ENCODE measurements at places on chromosomes 2 and 18.

- DNase-seq, result peak; percentile 77
These were observed 20.1 kb downstream of the ARID5A start for GRCh38 chr2:96556441-96557330.

DNA sequence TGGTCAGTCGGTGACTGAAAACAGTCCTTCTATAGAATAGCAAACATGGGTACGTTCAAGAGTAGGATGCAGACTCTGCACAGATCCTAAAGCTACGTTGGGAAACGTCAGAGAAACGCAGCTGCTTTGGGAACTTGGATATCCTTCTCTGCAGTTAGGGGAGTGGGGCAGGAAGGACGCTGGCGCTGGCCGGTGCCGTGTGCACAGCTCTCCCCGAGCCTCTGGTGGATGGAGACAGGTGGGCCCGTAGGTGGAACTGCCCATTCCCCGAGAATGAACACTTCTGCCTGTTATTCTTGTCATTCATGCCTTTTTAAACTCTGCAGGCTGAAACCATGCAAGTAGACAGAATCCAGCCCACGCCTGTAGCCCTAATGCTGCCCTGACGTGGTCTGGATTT, 91.7 kb upstream of the MBOAT2 start:
- no peak for DNase-seq

DNA sequence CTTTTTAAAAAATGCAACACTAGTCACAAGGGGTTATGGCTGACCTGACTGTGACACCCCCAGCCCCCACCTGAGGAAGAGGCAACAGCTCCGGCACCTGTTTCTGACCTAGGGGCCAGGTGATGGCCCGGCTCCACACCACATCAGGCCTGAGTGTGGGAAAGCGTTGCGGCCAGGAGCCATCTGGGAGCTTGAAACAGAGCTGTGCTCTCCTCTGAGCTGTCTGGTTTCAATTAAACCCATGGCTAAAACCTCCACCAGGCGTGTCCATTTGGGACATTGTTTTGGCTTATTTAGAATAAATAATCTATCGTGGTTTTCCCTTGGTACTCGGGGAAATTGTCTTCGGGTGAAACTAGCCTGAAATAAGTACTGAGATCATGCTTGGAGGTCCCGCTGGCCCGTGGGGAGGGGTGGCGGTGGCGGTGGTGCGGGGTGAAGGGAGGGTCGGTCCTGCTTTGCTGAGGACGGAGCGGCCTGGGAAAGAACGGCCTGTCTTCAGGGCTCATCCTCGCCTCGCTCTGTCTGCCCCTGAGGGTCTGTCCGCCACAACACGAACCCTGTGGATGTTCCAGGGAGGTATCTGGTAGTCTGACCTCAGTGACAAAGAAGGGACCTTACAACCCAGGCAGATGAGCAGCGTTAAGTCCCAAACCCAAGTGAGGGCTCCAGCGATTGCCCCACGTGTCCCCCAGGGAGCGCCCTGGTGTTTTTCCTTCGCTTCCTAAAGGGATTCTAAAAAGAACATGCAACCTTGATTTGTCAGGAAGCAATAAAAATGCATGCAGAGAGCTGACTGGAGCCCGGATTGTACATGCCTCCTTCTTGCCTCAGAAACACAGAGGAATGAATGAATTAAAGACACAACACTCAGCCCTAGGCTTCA, 58.7 kb downstream of the IL1RL2 start:
- no peak for DNase-seq

GRCh38 chr2:58756336-58756735, 515.2 kb upstream of the FANCL start:
- no peak for DNase-seq

- DNase-seq, result no peak
These were observed 87.7 kb upstream of the HAAO start for GRCh38 chr2:42879913-42880737.

GRCh38 chr2:195633573-195633870, 23.5 kb upstream of the SLC39A10 start:
- DNase-seq, result no peak

Data from 8988T (cell line).